GM23248 (cell line): ENCODE measurements at places on chromosomes 7 and 10. TPM values are rescaled to one million over a fixed set of nuclear protein-coding genes. Genes with fewer than 3 reads are reported as not detected.

GRCh38 chr7:126436213-126436868, 816.4 kb downstream of the GRM8 start:
- no peaks in the 10 kb centered on the region for H3K27me3 ChIP-seq
- no peak for DNase-seq
- H3K4me1 ChIP-seq: no peaks in the 10 kb centered on the region
- H3K27ac ChIP-seq: no peak overlapping the region

The ERCC6 gene
- 69.2 and 101 TPM in 2 replicates for total RNA-seq

The INHBA gene
- total RNA-seq: 5.2 and 5.5 TPM in 2 replicates

DNA sequence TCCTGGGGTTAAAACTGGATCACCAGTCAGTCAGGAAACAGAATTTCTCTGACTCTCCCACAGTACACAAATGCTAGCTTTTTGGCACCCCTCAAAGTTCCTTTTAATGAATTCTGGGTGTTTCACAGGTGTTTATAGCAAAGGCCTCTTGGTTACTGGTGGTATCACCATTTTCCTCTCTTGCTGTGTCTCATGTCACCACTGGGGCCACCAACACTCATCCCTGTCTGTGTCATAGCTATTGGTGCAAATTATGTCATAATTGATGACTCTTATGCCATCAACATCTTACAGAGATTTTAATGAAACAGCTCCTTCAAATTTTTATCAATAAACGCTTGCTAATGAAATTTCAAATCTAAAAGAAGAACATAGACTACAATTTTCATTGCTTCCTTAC, 27.7 kb upstream of the OSBPL3 start:
- no peaks in the 10 kb centered on the region for H3K27me3 ChIP-seq
- no peak overlapping the region for H3K4me3 ChIP-seq
- H3K36me3 ChIP-seq: no peaks in the 10 kb centered on the region
- peaks cover 39% of the 10 kb centered on the region for H3K4me1 ChIP-seq
- no peak for DNase-seq
- no peak overlapping the region for H3K27ac ChIP-seq

DNA sequence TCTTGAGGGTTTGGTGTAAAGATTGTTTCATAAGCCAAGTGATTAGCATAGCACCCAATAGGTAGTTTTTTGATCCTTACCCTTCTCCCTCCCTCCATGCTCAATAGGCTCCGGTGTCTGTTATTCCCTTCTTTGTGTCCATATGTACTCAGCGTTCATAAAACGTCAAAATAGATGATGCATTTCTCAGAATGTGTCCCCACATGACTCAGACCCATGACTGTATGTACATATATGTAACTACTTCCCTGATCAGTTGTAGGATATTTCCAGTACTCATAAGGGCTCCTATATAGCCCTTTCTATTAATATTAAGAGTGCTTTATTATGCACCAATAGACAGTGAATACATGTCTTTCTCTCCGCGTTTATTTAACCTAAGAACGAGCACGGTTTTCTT, 466.9 kb downstream of the KIF20B start:
- DNase-seq: no peak
- H3K27me3 ChIP-seq: no peaks in the 10 kb centered on the region
- no peak overlapping the region for H3K27ac ChIP-seq
- H3K4me1 ChIP-seq: no peaks in the 10 kb centered on the region

GRCh38 chr10:93589648-93590562, 11.1 kb downstream of the RBP4 start:
- H3K36me3 ChIP-seq: no peaks in the 10 kb centered on the region
- DNase-seq: no peak
- no peaks in the 10 kb centered on the region for H3K4me1 ChIP-seq
- H3K27ac ChIP-seq: no peak overlapping the region
- peaks cover 8% of the 10 kb centered on the region for H3K27me3 ChIP-seq

GRCh38 chr10:116271593-116272439, 1.2 kb downstream of the GFRA1 start:
- peak overlapping the region; percentile 76 for H3K4me3 ChIP-seq
- no peaks in the 10 kb centered on the region for H3K36me3 ChIP-seq
- peaks cover 56% of the 10 kb centered on the region for H3K27me3 ChIP-seq
- peak; percentile 64 for DNase-seq
- H3K4me1 ChIP-seq: 0 out of 2 replicates have a peak, but pooled peaks cover 13% of the 10 kb centered on the region
- H3K27ac ChIP-seq: no peak overlapping the region

DNA sequence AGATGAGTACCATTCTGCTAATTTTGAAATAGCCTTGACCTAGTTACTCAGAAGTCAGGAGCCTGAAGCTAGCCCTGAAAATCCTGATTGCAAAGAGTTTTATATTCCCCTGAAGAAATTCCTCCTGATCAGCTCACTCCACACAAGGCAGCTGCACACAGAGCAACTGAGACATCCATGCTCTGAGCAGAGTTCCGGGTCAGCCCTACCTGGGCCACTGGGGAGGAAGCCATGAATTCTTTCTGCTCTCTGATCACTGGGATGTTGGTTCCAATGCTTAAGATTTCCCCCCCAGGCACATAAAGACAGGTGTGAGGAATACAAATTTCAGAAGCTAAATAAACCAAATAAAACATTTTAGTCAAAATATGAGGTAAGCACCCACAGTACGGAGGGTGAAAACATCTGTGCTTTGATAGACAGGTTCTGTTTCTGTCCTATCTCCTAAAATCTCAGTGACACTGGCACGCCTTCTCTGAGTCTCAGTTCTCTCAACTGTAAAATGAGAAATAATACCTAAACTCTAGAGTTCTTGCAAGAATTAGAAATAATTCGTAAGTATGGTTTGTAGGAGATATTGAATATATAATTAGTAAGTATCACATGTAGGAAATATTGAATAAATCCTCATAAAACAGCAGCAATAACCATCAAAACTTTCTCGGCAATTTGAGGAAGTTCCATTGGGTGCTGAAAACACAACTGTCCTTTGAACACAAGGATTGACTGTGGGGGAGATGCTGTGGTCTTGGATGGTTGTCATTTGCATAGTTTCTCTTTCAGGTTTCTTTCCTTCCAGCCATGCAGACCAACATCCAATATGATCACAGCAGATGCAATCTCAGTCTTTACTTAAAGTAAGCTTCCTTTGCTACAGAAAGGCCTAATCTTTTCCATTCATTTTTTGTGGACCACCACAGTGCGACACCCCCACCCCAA, 133.0 kb upstream of the TNS3 start:
- H3K27ac ChIP-seq: no peak overlapping the region
- H3K27me3 ChIP-seq: no peaks in the 10 kb centered on the region
- H3K4me1 ChIP-seq: no peaks in the 10 kb centered on the region

The HOXA9 gene
- 32.1 and 43.7 TPM in 2 replicates for total RNA-seq

The NEUROD6 gene
- not detected in 2 replicates for total RNA-seq

- H3K36me3 ChIP-seq: no peaks in the 10 kb centered on the region
- H3K4me3 ChIP-seq: no peak overlapping the region
- H3K27me3 ChIP-seq: 0 out of 2 replicates have a peak, but pooled peaks cover 3% of the 10 kb centered on the region
- no peak for DNase-seq
- no peaks in the 10 kb centered on the region for H3K4me1 ChIP-seq
These were observed 190.9 kb upstream of the YAE1 start for GRCh38 chr7:39375047-39375873.

The KCNIP2 gene
- 0.22 TPM in 1 of 2 replicates, not detected in the other for total RNA-seq

- H3K27ac ChIP-seq: no peak overlapping the region
- H3K4me3 ChIP-seq: no peak overlapping the region
- H3K27me3 ChIP-seq: no peaks in the 10 kb centered on the region
- DNase-seq: no peak
These were observed 213.2 kb upstream of the HPS1 start for GRCh38 chr10:98659951-98660350.

- DNase-seq: no peak
- no peak overlapping the region for H3K27ac ChIP-seq
- no peak overlapping the region for H3K4me3 ChIP-seq
- peaks cover 28% of the 10 kb centered on the region for H3K27me3 ChIP-seq
- no peaks in the 10 kb centered on the region for H3K36me3 ChIP-seq
- H3K4me1 ChIP-seq: no peaks in the 10 kb centered on the region
These were observed 468.5 kb downstream of the LRMDA start for GRCh38 chr10:75899816-75900390.

DNA sequence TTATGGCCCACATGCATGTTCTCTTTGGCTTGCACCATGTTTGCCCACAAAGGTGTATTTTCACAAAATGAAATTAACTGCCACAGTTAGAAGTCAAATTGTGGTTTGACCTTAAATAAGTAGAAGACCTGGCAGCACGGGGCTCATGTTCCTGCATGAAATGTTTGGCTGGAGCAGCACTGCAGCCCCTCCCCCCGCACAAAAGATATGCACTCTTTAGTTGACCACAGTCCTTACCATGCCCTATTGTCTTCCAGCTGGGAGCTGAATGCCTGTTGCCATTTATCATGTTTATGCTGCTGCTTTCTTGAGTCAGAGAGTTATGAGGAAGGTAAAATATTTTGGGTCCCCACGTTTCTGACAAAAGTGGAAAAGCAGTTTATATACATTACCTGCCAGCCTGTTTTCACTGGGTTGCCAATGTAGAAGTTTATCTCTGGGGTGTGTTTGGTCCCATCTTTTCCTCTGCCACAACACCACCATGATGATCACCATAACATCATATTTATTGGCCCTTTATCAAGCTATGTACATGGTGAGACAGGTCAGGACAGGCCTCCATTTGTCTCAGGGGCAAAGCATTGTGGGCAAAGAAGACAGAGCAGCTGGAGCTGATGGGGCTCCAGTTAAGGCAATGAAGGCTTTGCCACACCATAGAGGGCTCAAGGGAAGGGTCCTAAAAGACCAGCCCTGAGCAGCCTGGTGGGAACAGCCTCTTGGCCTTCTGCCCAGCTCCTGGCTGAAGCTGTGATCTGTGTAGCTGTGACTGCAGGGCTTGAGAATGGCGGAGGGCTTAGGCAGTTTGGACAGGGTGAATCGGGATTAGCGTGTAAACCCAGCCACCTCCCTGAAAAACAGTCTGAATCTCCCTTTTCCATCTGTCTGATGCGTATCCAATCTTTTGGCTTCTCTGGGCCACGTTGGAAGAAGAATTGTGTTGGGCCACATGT, 5.4 kb downstream of the PRF1 start:
- H3K27me3 ChIP-seq: 0 out of 2 replicates have a peak, but pooled peaks cover 3% of the 10 kb centered on the region
- H3K4me3 ChIP-seq: no peak overlapping the region
- H3K4me1 ChIP-seq: no peaks in the 10 kb centered on the region
- H3K27ac ChIP-seq: no peak overlapping the region

The CLEC5A gene
- total RNA-seq: not detected in 2 replicates
